ENCODE measurements at places on chromosomes 2 and 18. TPM values are rescaled to one million over a fixed set of nuclear protein-coding genes. Genes with fewer than 3 reads are reported as not detected.

- DNase-seq = no peak
- no peak overlapping the region for H3K27ac ChIP-seq
- H3K36me3 ChIP-seq = peaks cover 7% of the 10 kb centered on the region
- H3K4me1 ChIP-seq = no peaks in the 10 kb centered on the region
Observed at GRCh38 chr2:240467659-240468302, 32.3 kb downstream of the GPC1 start.

DNA sequence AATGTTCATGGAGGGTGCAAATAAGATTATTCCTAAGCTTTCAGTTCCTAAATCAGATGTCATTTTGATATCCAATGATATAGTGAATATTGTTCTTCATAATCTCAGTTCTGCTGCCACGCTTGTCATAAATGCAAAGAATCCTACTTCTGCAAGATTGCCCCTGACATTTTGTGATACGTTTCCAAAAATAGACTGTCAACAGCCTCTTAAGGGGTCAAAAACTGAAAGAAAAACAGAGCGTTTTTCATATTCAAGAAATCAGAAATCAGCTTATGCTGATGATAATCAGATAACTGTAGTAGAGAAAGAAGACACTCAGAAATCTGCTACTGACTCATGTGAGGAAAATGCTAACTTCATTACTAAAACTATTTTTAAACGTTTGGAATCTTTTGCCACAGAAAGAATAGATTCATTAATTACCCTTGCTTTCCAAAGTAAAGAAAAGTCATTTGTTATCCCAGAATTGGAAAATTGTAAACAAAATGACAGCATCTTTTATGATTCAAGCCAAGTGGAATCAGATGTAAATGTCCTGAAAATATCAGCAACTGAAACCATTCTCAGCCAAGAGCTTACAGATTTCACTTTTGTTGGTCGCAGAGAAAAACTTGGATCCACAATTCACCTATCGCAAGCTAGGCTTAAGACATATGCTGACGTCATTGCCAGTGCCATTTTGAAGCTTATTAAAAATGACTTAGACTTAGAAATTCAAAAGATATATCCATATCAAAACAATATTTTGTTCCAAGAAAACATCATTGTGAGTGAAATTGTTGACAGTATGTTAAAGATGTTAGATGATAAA lies 55.1 kb downstream of the FSIP2 start:
- H3K36me3 ChIP-seq = no peaks in the 10 kb centered on the region
- no peak overlapping the region for H3K27ac ChIP-seq
- H3K4me1 ChIP-seq = no peaks in the 10 kb centered on the region

DNA sequence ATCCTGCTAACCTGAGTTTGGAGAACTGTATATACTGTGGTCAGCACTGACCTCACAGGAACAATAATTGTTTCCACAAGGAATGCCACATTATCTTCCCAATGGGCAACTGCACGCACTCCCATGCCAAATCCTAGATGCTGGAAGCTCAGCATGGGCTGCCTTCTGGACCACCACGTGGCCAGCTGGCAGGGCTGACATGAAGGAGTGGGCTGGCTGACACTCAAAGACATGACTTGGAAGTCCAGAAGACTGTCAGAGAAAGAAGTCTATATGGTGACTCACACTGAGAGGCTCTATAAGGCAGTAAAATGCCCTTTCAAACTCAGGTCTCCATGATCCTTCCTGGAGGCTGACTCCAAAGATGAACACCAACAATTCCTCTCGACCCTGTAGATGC lies 98.4 kb upstream of the RNF152 start:
- H3K4me1 ChIP-seq = peaks cover 29% of the 10 kb centered on the region
- no peak overlapping the region for H3K4me3 ChIP-seq
- H3K27me3 ChIP-seq = no peaks in the 10 kb centered on the region
- no peaks in the 10 kb centered on the region for H3K36me3 ChIP-seq
- H3K27ac ChIP-seq = peak overlapping the region; percentile 87
- DNase-seq = peak; percentile 77

- no peaks in the 10 kb centered on the region for H3K36me3 ChIP-seq
- H3K4me1 ChIP-seq = no peaks in the 10 kb centered on the region
- peaks cover 10% of the 10 kb centered on the region for H3K27me3 ChIP-seq
- no peak overlapping the region for H3K4me3 ChIP-seq
Observed at GRCh38 chr2:11065833-11066485, 89.3 kb upstream of the SLC66A3 start.

GRCh38 chr2:218129458-218130135 lies 3.8 kb downstream of the CXCR2 start:
- H3K4me1 ChIP-seq = no peaks in the 10 kb centered on the region
- peak overlapping the region; percentile 26 for H3K27ac ChIP-seq
- H3K36me3 ChIP-seq = no peaks in the 10 kb centered on the region
- peak; percentile 30 for DNase-seq
- peaks cover 20% of the 10 kb centered on the region for H3K27me3 ChIP-seq

- H3K4me1 ChIP-seq = no peaks in the 10 kb centered on the region
- no peaks in the 10 kb centered on the region for H3K36me3 ChIP-seq
- H3K27ac ChIP-seq = no peak overlapping the region
- H3K4me3 ChIP-seq = no peak overlapping the region
Observed at GRCh38 chr2:95310216-95310615, 13.1 kb downstream of the KCNIP3 start.

GRCh38 chr2:174529916-174530315 lies 43.1 kb upstream of the GPR155 start:
- no peaks in the 10 kb centered on the region for H3K36me3 ChIP-seq
- no peak overlapping the region for H3K4me3 ChIP-seq
- no peak for DNase-seq
- H3K27ac ChIP-seq = no peak overlapping the region
- peaks cover 3% of the 10 kb centered on the region for H3K27me3 ChIP-seq
- no peaks in the 10 kb centered on the region for H3K4me1 ChIP-seq

GRCh38 chr2:113117541-113118262 lies 9.7 kb upstream of the IL1RN start:
- peaks cover 15% of the 10 kb centered on the region for H3K27me3 ChIP-seq
- peaks cover 5% of the 10 kb centered on the region for H3K4me1 ChIP-seq
- no peak overlapping the region for H3K27ac ChIP-seq
- no peak overlapping the region for H3K4me3 ChIP-seq
- DNase-seq = peak; percentile 94
- no peaks in the 10 kb centered on the region for H3K36me3 ChIP-seq

DNA sequence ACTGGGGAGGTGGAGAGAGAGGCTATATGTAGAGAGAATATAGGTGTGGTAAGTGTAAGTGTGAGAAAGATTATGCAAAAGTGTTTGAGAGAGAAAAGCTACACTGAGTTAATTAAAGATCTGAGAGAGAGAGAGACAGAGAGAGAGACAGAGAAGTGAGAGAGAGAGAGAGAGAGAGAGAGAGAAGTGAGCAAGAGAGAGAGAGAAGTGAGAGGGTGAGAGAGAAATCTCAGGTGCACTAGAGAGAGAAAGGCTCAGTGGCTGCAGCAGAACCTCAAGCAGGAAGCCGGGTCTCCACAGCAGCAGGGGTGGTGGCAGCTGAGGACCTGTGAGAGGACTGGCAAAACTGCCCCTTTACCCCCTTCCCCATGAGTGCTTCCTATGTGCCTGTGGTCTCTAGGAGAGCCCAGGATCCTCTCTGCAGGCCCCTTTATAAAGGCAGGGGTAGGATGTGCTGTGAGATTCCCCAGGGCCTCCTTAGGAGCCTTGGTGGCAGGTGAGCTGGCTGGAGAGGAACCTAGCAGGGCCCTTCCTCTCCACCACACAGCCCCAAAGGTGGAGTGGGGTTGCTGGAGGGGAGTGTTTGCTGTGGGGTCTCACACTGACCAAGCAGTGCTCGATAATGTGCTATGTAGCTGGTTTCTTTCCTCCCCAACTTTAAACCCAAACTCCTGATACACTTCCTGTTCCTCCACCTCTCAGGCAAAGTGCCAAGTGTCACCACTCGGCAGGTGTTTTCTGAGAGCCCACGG lies 52.6 kb downstream of the SLC4A5 start:
- H3K27me3 ChIP-seq = peaks cover 2% of the 10 kb centered on the region
- no peak for DNase-seq
- no peak overlapping the region for H3K4me3 ChIP-seq
- H3K36me3 ChIP-seq = no peaks in the 10 kb centered on the region
- H3K27ac ChIP-seq = no peak overlapping the region
- no peaks in the 10 kb centered on the region for H3K4me1 ChIP-seq

- no peak overlapping the region for H3K4me3 ChIP-seq
- peak; percentile 1 for DNase-seq
- no peaks in the 10 kb centered on the region for H3K36me3 ChIP-seq
Observed at GRCh38 chr18:47206945-47207637, 30.9 kb upstream of the IER3IP1 start.

DNA sequence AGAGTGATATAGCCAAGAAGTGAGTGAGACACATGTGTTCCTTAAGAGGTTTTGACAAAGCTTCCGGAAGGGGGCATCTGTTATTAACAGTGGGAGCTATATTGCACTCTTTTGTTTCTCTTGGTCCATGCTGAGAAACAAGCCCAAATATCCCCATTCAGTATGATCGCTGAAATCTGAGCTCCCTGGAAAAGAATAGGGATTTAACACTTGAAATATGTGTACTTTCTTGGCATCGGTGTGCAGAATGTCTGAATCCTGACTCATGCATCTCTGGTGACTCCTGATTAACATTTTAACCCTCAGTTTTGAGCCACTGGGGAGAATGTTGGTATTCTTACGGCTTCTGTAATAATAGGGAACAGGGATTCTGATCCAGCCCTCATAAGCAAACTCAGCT lies 448.1 kb downstream of the TSN start:
- H3K27me3 ChIP-seq = no peaks in the 10 kb centered on the region
- no peak overlapping the region for H3K4me3 ChIP-seq
- peak; percentile 89 for DNase-seq
- H3K36me3 ChIP-seq = no peaks in the 10 kb centered on the region

DNA sequence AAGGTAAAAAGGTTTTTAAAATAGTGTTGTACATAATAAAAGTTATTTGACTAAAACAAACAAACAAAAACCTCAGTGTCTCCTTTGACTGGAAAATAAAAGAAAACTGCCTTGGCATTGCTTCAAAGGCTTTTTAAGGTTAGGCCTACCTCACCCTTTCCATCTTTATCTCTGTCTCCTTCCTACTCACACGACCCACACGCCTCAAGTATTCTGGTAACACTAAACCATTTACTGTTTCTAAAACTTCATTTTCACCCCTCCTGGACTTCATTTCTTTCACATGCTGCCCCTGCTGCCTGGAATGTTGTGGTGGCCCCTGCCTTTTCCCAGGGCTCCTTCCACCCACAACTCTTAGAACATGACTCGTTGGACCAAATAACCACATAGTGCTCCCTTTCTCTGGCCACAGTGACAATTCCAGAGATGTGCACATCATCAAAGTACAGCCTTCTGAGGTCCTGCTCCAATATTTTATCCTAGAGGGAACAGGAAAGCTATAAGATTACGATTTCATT lies 54.0 kb downstream of the ERBB4 start:
- no peaks in the 10 kb centered on the region for H3K36me3 ChIP-seq
- no peaks in the 10 kb centered on the region for H3K4me1 ChIP-seq
- H3K27me3 ChIP-seq = no peaks in the 10 kb centered on the region
- H3K4me3 ChIP-seq = no peak overlapping the region
- H3K27ac ChIP-seq = no peak overlapping the region
- peak; percentile 43 for DNase-seq

DNA sequence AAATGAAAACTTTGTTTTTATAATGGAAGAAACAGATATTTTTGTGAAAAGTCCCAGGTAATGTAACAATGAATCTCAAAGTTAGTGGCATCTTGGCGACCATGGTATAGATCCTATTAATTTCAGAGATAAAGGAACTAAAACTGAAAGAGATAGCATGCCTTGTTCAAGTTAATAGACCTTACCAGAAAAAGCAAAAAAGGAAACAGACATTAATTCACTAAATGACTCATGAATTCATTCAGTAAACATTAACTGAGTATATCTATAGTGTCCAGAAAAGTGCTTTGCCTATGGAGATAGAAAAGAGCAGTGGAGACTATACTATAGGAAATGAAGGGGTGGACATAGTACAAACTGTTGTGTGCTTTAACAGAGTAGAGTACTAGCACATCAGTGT lies 763.3 kb downstream of the TRIB2 start:
- H3K4me3 ChIP-seq = no peak overlapping the region
- no peaks in the 10 kb centered on the region for H3K36me3 ChIP-seq
- H3K27me3 ChIP-seq = no peaks in the 10 kb centered on the region

DNA sequence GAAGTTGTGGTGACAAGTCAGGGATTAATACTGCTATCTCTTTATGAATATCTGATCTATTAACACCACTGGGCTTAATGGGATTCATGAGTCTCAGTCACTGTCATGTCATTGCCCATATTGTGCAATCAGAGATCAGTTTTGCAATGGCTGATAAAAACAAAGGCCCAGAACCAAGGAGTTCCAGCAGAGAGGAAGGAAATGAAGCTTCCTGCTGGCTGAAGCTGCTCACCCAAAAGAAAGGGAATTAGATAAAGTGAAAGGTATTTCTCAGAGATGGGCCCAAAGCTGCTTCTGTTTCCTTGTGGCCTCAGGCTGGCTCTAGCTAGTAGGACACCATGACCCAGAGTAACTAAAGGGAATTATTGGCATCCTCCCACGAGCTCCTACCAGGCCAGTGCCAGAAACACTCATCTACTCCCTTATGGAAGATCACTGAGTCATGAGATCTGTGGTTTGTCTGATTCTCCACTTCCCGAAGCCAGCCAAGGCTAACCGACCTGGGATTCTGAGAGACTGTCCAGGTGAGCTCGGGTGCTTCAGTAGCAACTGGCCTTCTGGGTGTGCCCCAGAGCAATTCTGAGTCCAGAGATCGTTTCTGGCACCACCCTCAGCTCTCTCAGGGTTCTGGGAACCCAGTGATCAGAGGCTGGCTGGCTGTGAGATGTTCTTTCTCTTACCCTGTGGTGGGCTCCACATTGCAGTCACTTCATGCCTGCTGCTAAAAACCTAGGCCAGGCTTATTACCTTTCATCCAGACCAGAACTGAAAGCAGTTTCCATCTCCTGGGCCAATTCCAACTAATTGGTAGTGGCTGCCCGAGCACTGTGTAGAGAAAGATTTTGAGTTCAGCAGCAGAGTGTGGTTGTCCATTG lies 129.5 kb upstream of the PELI1 start:
- H3K27me3 ChIP-seq = no peaks in the 10 kb centered on the region
- no peak overlapping the region for H3K4me3 ChIP-seq
- no peaks in the 10 kb centered on the region for H3K36me3 ChIP-seq
- peaks cover 39% of the 10 kb centered on the region for H3K4me1 ChIP-seq
- peak; percentile 95 for DNase-seq
- H3K27ac ChIP-seq = peak overlapping the region; percentile 42

DNA sequence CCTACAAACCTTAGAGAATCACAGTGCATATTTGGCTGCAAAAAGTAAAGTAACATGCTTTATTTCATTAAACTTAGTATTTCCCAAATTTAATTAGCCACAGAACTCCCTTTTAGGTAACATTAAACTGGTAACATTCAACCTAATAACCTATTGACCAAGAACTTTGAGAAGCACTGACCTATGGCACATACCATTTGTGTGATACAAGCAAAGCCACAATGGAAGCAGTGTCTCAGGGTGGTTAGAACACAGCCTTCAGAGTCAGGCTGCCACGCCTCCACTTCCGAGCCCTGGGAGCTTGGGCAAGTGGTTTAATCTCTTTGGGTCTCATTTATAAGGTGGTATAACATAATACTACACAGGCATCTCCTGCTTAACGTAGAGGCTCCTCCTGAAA lies 301.4 kb downstream of the PDE11A start:
- DNase-seq = peak; percentile 5
- no peak overlapping the region for H3K4me3 ChIP-seq
- H3K27me3 ChIP-seq = no peaks in the 10 kb centered on the region
- H3K27ac ChIP-seq = no peak overlapping the region

- peak overlapping the region; percentile 70 for H3K4me3 ChIP-seq
- peak; percentile 65 for DNase-seq
- no peaks in the 10 kb centered on the region for H3K4me1 ChIP-seq
- H3K27me3 ChIP-seq = peaks cover 23% of the 10 kb centered on the region
- H3K27ac ChIP-seq = no peak overlapping the region
Observed at GRCh38 chr18:50297621-50298442, 10.3 kb upstream of the CXXC1 start.

The FSHR gene
- 0.38 TPM for total RNA-seq

The STPG4 gene
- total RNA-seq = 0.64 TPM

The FAM124B gene
- not detected for total RNA-seq

The OTOS gene
- total RNA-seq = not detected

The LDAH gene
- total RNA-seq = 25.7 TPM

All from astrocyte (in vitro differentiated cells and primary cell).